ENCODE measurements at places on chromosomes 4 and X. TPM values are rescaled to one million over a fixed set of nuclear protein-coding genes. Genes with fewer than 3 reads are reported as not detected.

Gene FGF2
- 6.4 TPM for total RNA-seq

Gene RTL9
- total RNA-seq = 0.56 TPM

Gene HAND2
- total RNA-seq = 140 TPM

Gene MAGEA8
- total RNA-seq = not detected

Gene SPANXA2
- not detected for total RNA-seq

Gene CSAG2
- not detected for total RNA-seq

Gene CHIC1
- 13.3 TPM for total RNA-seq

Gene SOWAHB
- not detected for total RNA-seq

Gene CXCL8
- 0.21 TPM for total RNA-seq

Gene EDNRA
- 20.5 TPM for total RNA-seq

Gene PLXNA3
- 4.7 TPM for total RNA-seq

Gene STBD1
- 16.8 TPM for total RNA-seq

Gene CSAG3
- total RNA-seq = not detected

Gene BEND4
- total RNA-seq = not detected

Gene DHRSX
- total RNA-seq = 21.5 TPM

Gene GABRG1
- total RNA-seq = not detected

Gene MAML3
- 5.9 TPM for total RNA-seq

Gene BEX1
- total RNA-seq = 17.6 TPM

Gene KLF8
- 1.9 TPM for total RNA-seq

Gene NCAPG
- 0.25 TPM for total RNA-seq

Gene CXCL11
- total RNA-seq = 3.3 TPM

Gene VSIG1
- total RNA-seq = not detected

Gene BANK1
- total RNA-seq = not detected

Gene COPS4
- 47.6 TPM for total RNA-seq

Gene TMEM255A
- total RNA-seq = 0.38 TPM

Gene NSG1
- total RNA-seq = 19.3 TPM

Gene RENBP
- total RNA-seq = 9.5 TPM

Gene VCX
- not detected for total RNA-seq

Gene FGA
- total RNA-seq = not detected

Gene INTU
- total RNA-seq = 2.4 TPM

Gene RHOXF2B
- total RNA-seq = not detected

Gene SH3BP2
- total RNA-seq = 32.5 TPM

Gene TRIM60
- total RNA-seq = not detected

Gene HMGB3
- 10.4 TPM for total RNA-seq

Gene SYN1
- total RNA-seq = 14.1 TPM
